ENCODE measurements at places on chromosomes 6 and 20. TPM values are rescaled to one million over a fixed set of nuclear protein-coding genes. Genes with fewer than 3 reads are reported as not detected.

Gene NDUFAF5
- total RNA-seq: 33.0 TPM

DNA sequence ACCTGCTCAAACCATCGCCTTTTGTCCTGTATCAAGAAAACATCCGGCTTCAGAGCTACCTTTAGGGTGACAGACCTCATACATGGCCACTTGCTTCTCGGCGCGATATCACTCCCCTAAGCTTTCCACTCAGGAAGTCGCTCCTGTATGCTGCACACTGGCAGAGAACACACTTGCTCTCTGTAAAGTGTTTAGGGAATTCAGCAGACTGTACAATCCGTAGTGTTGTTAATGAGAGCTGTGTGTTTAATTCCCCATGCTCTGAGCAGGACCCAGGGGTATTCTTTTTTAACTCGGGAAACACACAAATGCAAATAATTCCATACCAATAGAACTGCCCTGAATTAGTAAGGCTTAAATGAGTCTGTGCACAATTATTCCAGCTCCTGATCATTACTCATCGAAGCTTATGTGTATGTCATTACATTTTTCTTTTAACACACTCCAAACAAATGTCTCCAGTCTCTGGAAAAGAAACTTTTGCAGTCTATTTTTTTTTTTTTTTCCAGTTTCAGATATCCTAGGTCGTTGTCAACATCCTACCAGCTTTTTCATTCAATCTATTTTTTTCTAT is 338.7 kb upstream of the ARID1B start:
- DNase-seq: no peak

- DNase-seq: no peak
Observed at GRCh38 chr20:22824077-22824476, 211.0 kb upstream of the SSTR4 start.

DNA sequence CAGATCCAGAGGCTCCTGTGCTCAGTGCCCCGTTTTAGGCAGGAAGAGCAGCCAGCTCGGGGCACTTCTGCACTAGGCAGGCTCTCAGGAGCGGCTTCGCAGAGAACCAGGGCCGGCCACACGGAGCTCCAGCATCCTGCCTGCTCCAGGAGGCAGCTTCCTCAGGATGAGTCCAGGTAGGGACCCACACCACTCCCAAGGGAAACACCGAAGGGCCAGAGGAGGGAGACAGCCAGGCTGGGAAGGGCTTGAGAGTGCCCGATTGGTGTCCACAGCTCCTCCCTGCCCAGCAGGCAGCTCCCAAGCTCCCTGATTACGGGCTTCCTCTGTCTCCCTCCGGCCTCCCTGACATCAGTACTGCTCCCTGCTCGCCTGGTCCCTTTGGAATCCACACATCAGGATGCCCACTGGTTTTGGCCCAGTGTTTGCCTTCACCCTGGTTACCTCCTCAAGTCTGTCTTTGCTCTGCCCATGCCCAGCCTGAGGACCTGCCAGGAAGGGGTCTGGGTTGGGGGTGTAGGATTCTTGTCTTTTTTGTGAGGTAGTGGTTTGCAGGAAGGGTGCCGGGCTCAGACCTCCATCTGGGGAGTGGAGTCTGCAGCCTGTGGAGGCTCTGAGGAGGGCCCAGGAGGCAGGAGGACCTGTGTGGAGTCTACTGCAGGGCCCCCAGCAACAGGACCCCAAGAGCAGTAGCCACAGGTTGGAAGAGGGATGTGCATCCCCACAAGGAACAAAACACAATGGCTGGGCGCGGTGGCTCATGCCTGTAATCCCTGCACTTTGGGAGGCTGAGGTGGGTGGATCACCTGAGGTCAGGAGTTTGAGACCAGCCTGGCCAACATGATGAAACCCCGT is 11.2 kb upstream of the PYGB start:
- no peak for DNase-seq

GRCh38 chr6:112253841-112254816 is at the start of gene LAMA4:
Gene LAMA4 (minus strand): TSS chr6:112254567. CDS start chr6:112254150, 417 bp downstream.
- peak; percentile 34 for DNase-seq

- no peak for DNase-seq
Observed at GRCh38 chr20:43955062-43955749, 40.6 kb downstream of the TOX2 start.

DNA sequence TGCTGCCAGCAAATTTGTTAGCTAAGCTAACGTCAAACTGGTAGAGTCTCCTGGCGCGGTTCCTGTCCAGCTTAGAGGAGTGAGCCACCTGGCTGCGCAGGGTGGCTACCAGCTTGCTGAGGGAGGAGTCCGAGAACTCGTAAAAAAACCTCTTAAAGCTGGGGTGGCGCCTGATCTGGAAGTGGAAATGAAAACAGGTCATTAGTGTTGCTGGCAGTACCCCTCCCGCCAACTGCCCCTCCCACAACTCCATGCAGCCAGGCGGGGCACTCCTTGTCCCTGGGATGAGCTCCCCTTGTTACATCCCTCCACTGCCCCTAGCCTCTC is 17.3 kb downstream of the BNIP5 start:
- DNase-seq: peak; percentile 90

Measured in colonic mucosa (tissue), 4 donors.